NCI-H69 (cell line): ENCODE measurements at places on chromosomes 5 and 9.

DNA sequence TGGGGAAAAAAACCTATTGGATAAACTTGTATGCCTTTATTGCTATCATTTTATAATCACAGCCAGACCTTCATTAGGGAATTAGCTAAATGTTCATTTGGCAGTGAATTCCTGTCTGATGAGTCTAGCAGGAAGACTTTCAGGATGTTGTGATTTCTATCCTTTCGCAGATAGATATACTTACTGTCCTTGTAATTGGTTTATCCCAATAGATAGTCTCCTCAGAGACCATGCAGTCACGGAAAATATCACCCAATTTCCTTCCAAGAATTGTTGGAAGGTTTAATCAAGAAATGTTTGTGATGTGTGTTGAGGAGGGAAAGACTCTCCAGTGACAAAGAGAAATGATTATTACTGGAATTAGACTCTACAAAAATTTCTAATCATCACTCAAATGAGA lies 1937.9 kb upstream of the WWC1 start:
- no peak for DNase-seq

- DNase-seq = peak; percentile 53
Measured at GRCh38 chr9:118929287-118929686, 439.9 kb downstream of the BRINP1 start.

DNA sequence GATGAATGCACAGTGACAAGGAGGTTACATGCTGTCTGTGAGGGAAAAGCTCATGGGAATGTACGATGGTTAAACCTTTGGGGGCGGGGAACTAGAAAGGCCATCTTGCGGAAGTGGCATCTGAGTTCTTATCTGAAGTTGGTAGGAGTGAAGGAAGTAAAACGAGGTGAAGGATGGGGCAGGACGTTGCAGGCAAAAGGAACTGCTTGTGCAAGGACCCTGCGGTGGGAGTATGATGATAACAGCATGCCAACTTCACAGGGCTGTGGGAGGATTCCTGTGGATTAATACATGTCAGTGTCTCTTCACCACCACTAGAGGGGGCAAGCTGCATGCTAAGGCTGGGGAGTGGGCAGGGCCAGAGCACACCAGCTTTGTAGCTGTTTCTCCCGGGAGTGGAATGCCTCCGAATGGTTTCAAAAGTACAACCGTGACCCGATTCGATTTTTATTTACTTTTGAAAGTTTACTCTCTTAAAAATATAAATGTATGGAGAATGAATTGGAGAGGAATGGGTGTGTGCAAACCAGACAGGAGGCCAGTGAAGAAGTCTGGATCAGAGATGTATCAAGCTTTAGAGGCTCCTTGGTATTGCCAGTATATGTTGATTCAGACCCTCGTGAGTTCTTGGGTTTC lies 62.5 kb downstream of the CYFIP2 start:
- DNase-seq = peak; percentile 81

DNA sequence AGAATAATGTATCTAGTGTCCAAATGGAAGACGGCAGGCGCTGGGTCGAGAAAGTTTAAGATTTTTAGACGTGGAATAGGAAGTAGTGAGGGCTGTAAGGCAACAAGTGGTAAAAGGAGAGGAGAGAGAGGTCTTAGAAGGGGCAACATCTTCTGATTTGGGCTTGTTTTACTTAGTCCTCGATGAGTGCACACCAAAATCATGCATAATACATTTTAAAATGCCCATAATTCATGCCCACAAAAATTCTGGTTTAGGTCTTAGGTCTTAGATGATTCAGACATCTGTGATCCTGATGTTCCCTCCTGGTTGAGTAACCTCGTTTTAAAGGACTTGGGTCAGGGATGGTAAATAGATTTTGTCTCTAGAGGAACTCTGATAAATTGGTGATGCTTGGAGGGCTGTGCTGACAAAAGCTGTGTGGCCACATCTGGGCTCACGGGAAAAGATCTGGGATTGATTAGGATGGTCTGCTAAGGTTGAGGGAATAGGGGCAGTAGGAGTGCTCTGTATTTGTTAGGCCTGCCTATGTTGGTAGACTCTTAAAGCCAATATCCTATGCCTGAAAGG lies 476.3 kb downstream of the CCDC171 start:
- DNase-seq = no peak

DNA sequence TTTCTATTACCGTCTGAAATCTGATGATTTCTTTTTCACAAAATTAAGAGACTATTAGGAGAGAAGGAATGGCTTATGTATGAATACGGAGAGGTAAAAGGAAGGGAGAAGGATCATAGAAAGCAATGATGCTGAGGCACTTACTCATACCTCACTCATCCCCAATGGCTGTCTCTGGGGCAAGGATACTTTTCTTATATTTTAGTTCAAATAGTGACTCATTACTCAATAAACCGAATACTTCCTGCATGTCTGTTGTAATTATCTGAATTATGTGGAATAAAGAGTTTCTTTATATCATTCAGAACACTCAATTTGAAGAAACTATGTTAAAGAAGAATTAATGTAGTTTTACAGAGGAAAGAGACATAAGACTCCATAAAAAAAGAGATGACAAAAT lies 284.5 kb upstream of the NUDT12 start:
- no peak for DNase-seq

DNA sequence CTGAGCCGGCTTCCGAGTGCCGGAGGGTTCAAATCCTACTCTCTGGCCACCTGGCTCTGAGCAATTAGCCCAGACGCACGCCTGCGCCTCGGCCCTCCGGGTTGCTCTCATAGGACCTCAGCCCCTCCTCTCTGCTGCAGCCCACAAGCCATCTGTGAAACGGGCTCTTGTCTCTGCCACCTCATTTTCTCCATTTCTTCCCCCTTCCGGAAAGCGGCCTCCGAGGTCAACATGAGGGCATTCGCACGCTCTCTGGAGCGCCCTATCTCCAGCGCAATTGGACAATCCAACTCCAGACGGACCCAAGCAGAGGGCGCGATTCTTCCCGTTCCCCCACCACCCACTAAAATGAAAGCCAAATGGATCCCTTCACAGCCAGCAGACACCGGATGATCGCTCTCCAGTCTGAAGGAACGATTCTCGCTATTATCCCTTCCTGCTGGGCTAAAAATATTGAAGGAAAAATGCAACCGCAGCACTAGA lies 41.5 kb downstream of the VAV2 start:
- DNase-seq = no peak

- no peak for DNase-seq
Measured at GRCh38 chr9:122221183-122221811, 7.5 kb downstream of the LHX6 start.

GRCh38 chr5:37858250-37858649 lies 18.4 kb upstream of the GDNF start:
- no peak for DNase-seq

- no peak for DNase-seq
Measured at GRCh38 chr5:33322632-33323031, 118.1 kb upstream of the TARS1 start.

- peak; percentile 63 for DNase-seq
Measured at GRCh38 chr5:72248410-72248981, 71.5 kb downstream of the MRPS27 start.

- DNase-seq = no peak
Measured at GRCh38 chr5:40672425-40672824, 7.3 kb upstream of the PTGER4 start.

DNA sequence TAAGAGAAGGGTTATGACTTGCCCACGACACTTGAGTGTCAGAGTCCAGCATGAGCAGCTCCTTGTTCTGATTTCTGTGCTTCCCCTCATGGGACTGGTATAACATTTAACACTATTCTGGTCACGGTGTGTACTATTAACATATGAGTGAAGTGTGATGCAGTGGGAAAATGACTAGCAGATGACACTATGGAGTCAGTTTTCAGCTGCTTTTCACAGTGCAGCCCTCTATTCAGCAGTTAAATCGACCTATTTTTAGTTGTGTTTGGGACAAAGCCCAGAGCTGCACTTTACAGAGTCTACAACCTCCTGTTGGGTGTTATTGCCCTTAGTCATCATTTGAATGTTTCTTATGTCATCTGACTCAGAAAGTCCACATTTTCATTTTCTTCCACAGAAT lies 59.1 kb downstream of the CHSY3 start:
- DNase-seq = no peak

- DNase-seq = no peak
Measured at GRCh38 chr9:83707518-83707767, 315 bp downstream of the UBQLN1 start.

GRCh38 chr5:104355350-104355749 lies 792.8 kb upstream of the NUDT12 start:
- DNase-seq = no peak

DNA sequence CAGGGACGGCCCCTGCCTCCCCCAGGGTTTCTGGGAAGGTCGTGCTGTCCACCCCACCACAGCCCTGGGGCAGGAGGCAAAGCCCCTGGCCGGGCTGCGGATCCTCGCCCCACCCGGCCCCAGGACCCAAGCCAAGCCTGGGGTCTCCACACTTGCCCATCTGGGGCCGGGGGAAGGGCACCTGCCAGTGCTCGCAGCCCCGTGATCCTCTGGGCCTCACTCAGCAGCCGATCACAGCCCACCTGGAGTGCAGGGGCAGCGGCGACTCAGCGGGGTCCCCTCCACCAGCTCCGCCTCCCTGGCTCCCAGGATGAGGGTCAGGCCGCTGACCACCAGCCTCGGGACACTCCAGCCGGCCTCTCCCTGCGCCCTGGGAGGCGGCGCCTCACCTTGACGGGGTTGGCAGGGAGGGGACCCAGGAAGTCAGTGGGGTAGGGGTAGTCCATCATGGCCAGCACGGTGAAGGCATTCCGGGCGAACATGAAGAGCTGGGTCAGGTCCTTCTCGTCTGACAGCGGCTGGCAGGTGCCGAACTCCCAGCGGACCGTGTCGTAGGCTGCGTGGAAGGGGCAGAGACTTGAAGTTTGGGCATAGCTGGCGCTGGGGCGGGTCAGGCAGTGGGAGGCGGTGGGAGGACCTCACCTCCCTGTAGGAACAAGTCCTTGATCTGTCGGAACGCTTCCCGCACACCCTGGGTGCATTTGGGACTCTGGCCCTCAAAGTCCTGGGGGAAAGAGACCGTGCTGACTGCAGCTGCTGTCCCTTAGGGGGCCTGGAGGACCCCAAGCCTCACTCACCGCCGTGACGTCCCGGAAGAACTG lies 1.8 kb downstream of the DPP7 start:
- no peak for DNase-seq

GRCh38 chr5:149229298-149229937 lies 42.2 kb upstream of the AFAP1L1 start:
- DNase-seq = no peak

- no peak for DNase-seq
Measured at GRCh38 chr5:150139334-150139733, 16.3 kb downstream of the PDGFRB start.

DNA sequence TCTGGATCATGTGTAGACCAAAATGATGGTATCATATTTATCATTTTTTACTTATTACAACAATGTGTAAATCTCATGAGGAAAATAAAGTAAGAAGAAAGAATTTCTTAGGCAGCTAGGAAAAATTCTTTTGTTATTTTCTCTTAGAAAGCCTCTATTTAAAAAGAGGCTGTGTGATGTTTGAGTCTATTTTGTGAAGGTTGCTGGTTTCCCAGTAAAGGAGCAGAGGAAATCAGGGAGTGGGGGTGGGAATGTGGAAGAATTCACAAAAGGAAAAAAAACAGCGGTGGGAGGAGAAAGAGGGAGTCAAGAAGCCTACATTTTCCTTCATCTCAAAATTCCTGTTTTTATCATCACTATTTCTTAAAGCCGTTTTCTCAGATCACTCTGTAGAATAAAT lies 20.1 kb downstream of the PTCH1 start:
- no peak for DNase-seq

DNA sequence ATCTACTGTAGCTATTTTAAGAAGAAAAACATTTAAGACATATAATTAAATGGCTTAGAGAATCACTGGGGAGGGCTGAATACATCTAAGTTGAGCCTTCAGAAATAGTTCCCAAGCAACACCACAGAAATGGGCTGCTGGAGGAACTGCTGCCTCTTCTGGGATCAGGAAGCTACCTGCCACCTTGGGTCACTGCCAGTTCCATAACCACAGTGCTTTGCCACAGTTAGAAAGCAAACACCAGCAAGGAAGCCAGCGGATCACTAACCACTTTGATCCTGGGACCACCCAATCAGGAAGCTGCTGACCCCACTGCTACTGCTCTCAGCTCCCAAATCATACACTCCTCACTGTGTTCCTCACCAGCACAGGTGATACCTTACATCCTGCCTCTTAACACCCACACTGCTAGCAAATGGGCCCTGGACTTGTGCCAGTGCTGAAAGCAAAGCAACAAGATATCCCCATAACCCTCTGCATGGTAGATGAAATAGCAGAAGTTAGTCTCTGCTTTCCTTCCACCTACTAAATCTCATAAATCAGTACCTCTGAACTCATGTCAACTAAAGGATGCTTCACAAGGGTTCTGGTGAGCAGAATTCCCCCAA lies 346.9 kb downstream of the DEPDC1B start:
- DNase-seq = peak; percentile 29

DNA sequence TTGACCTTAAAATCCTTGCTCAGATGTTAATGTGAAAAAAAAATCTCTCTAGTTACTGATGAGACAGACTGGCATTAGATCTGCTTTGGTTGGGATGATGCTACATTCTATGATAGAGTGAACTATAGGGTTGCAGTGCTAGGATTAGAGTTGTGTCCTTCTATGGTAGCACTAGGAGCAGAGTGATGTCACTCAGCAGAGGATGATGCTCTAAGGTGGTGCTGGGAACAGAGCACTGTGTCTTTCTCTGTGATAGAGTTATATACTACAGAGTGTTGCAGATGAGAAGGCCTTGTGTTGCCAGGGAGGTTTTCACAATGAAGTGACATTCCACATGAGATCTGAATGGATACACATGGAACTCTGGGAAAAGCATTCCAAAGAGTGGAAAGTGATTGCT lies 462.3 kb downstream of the CDH12 start:
- peak; percentile 27 for DNase-seq

DNA sequence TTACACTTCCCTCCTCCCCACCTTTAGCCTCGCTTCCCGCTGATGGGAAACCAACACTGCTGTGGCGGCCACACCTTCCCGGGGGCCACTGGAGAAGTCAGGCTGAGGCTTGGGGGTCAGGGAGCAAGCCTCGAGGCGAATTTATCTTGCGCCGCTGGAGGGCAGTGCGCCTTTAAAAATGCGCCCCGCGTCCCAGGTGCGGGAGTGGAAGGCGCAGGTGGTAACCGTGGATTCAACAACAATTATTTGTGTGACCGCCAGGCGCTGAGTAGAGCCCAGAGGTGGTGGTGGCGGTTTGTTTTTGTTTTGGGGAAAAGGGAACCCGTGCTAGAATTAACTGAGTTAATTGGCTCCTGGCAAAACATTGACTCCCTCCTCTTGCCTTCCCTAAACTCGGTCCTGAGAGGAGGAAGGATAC lies 1.1 kb downstream of the CFAP77 start:
- DNase-seq = peak; percentile 95

- DNase-seq = no peak
Measured at GRCh38 chr9:77982581-77983319, 48.9 kb downstream of the GNAQ start.

GRCh38 chr5:43648499-43649124 lies 45.6 kb downstream of the NNT start:
- no peak for DNase-seq

DNA sequence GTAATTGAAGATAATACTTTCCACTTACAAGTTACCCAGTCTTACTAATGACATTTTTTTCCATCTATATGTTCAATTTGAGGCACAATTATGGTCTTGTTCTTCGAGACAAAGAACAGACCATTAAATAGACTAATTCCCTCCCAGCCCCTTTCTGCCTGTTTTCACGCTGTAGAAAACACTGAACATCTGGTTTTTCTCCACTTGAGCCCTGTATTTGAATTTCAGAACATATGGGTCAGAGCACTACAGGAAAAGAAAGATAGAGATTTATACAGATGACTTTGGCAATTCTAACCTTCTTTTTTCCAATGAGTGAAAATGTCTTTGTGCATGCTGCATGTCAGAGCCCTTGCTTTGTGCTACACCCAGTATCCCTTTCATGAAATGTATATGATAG lies 506.9 kb downstream of the LRRC70 start:
- no peak for DNase-seq
